ENCODE measurements at places on chromosomes 6 and 20. TPM values are rescaled to one million over a fixed set of nuclear protein-coding genes. Genes with fewer than 3 reads are reported as not detected.

DNA sequence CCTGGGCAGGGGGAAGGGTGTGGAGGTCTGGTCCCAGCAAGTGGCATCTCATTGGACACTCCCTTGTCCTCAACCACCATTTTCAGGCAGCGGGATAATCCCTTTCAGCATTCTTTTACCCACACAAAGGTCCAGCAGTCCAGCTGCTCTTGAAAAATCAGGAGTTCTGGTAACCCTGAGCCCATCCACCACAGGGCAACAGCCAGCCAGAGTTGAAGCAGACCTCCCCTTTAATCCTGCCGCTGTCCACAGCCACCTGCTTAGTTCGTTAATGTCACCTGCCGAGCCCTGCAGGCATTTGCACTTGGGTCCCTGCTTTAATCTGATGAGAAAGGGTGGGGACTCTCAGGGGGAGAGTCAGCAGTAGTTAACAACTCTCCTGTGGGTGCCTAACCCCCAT lies 11.1 kb downstream of the TMEM74B start:
- no peaks in the 10 kb centered on the region for H3K4me1 ChIP-seq
- no peak for DNase-seq
- H3K36me3 ChIP-seq: peaks cover 3% of the 10 kb centered on the region
- H3K4me3 ChIP-seq: no peak overlapping the region
- no peak overlapping the region for H3K27ac ChIP-seq

DNA sequence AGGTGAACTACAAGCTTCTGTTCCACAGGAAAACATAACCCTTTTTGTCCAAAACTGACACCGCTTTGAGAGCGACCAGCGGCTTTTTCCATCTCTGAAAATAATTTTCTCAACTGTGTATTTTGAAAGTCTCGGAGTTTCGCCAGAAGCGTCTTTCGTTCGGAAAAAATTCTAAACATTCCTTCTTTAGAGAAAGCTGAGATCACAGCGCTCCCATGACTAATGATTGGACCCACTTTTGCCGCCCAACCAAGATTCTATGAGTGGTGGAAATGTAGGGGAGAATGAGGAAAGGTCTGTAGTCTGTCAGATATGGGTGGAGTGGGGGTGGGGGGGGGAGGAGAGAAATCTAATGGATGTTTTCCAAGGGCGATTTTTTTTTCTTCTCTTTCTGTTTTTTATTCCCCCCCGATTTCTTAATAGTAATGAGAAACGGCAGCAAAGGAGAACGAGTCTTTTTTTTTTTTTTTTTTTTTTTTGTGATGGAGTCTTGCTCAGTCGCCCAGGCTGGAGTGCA lies 189.3 kb downstream of the TRIM27 start:
- no peak overlapping the region for H3K27ac ChIP-seq
- no peak overlapping the region for H3K4me3 ChIP-seq
- H3K27me3 ChIP-seq: no peaks in the 10 kb centered on the region
- no peaks in the 10 kb centered on the region for H3K4me1 ChIP-seq
- no peaks in the 10 kb centered on the region for H3K36me3 ChIP-seq

- H3K27ac ChIP-seq: no peak overlapping the region
- no peak overlapping the region for H3K4me3 ChIP-seq
- H3K27me3 ChIP-seq: no peaks in the 10 kb centered on the region
- DNase-seq: no peak
These were observed 81.9 kb downstream of the FIG4 start for GRCh38 chr6:109772883-109773431.

GRCh38 chr20:37396416-37397075 lies 50.6 kb downstream of the SRC start:
- no peak overlapping the region for H3K27ac ChIP-seq
- no peaks in the 10 kb centered on the region for H3K36me3 ChIP-seq
- no peak overlapping the region for H3K4me3 ChIP-seq
- H3K4me1 ChIP-seq: no peaks in the 10 kb centered on the region

DNA sequence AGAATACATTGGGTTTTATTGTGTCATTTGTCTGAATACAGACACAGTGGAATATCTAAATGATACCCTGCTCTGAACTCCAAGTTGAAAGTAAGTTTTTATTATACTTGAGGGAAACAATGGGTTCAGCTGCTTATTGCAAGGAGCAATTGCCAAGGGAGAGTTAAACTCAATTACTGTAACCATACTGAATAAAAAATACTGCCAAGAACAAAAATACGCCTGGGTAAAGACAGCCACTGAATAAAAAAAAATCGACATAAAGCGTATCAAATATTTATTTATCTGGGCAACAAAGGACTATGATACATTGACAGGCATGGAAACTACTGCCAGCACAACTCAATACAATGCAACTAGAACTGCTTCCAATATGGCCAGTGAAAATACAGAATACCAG lies 18.1 kb downstream of the TFAP2A start:
- H3K27ac ChIP-seq: no peak overlapping the region
- no peak overlapping the region for H3K4me3 ChIP-seq
- no peaks in the 10 kb centered on the region for H3K27me3 ChIP-seq
- no peaks in the 10 kb centered on the region for H3K4me1 ChIP-seq
- no peaks in the 10 kb centered on the region for H3K36me3 ChIP-seq

GRCh38 chr6:110938171-110938570 lies 20.3 kb upstream of the GTF3C6 start:
- no peaks in the 10 kb centered on the region for H3K36me3 ChIP-seq
- no peaks in the 10 kb centered on the region for H3K4me1 ChIP-seq
- H3K27ac ChIP-seq: no peak overlapping the region
- DNase-seq: no peak
- no peak overlapping the region for H3K4me3 ChIP-seq

GRCh38 chr6:41759905-41760579 lies 12.8 kb upstream of the PGC start:
- no peak overlapping the region for H3K27ac ChIP-seq
- no peaks in the 10 kb centered on the region for H3K27me3 ChIP-seq
- no peak overlapping the region for H3K4me3 ChIP-seq

- no peaks in the 10 kb centered on the region for H3K27me3 ChIP-seq
- H3K4me3 ChIP-seq: no peak overlapping the region
- no peak overlapping the region for H3K27ac ChIP-seq
These were observed 67.4 kb upstream of the SNRPB2 start for GRCh38 chr20:16662467-16662866.

- H3K36me3 ChIP-seq: no peaks in the 10 kb centered on the region
- H3K27ac ChIP-seq: no peak overlapping the region
- no peaks in the 10 kb centered on the region for H3K27me3 ChIP-seq
These were observed 33.5 kb upstream of the CD93 start for GRCh38 chr20:23119456-23120216.

- H3K27ac ChIP-seq: no peak overlapping the region
- no peak overlapping the region for H3K4me3 ChIP-seq
- H3K27me3 ChIP-seq: no peaks in the 10 kb centered on the region
- no peaks in the 10 kb centered on the region for H3K4me1 ChIP-seq
- DNase-seq: no peak
These were observed 4.9 kb upstream of the PI16 start for GRCh38 chr6:36949636-36950035.

GRCh38 chr6:170485159-170485558 lies 67.9 kb downstream of the PSMB1 start:
- no peaks in the 10 kb centered on the region for H3K36me3 ChIP-seq
- no peak for DNase-seq
- H3K4me3 ChIP-seq: no peak overlapping the region
- H3K4me1 ChIP-seq: no peaks in the 10 kb centered on the region
- H3K27me3 ChIP-seq: no peaks in the 10 kb centered on the region

- no peak overlapping the region for H3K4me3 ChIP-seq
- no peak for DNase-seq
- H3K27ac ChIP-seq: peak overlapping the region; percentile 60
- no peaks in the 10 kb centered on the region for H3K36me3 ChIP-seq
- no peaks in the 10 kb centered on the region for H3K27me3 ChIP-seq
- peaks cover 3% of the 10 kb centered on the region for H3K4me1 ChIP-seq
These were observed 38.1 kb downstream of the GSTA2 start for GRCh38 chr6:52725143-52725534.

DNA sequence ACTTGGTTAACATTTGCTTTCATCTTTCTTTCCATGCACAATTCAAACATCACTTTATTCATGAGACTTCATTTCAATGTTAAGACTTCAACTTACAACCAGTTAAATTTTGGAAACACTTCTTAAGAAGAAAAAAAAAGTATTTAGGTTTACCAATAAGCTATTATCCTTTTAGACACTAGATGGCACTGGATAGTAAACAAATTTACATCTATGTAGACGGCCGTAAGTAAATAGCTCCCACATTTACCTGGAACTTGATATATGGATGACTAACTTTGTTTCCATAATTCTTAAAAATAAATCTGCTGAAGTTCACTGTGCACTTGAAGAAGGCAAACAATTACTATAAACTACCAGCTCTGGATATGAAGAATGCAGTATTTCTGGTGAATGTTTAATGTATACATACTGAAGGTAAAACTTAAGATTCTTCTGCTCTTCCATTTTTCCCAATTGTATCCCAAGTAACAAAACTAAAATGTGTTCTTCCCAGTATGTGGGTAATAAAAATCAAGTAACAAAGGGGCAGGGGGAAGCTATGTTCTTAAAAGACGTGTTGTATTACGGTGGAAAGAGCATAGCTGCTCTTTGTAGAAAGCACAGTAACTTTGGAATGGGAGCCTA lies 130.6 kb upstream of the C6orf118 start:
- DNase-seq: no peak
- H3K36me3 ChIP-seq: no peaks in the 10 kb centered on the region
- H3K4me3 ChIP-seq: no peak overlapping the region
- no peaks in the 10 kb centered on the region for H3K27me3 ChIP-seq
- H3K4me1 ChIP-seq: no peaks in the 10 kb centered on the region
- H3K27ac ChIP-seq: no peak overlapping the region

DNA sequence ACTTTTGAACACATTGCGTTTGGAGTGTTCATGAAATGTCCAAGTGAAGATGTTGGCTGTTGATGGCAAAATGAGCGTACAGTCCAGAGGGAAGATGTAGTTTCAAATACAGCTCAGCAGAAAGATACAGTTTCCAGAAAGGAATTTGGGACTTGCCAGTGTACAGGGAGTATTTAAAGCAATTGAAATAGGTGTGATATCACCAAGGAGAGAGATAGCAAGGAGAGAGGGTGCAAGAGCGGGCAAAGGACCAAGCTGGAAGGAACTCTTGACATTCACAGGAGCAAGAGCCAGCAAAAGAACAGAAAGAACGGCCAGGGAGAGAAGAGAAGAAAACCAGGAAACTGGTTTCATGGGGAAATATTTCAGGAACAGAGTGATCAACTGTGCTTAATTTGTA lies 47.8 kb downstream of the CARMIL1 start:
- peaks cover 11% of the 10 kb centered on the region for H3K4me1 ChIP-seq
- no peak for DNase-seq
- H3K4me3 ChIP-seq: no peak overlapping the region
- no peaks in the 10 kb centered on the region for H3K36me3 ChIP-seq
- H3K27me3 ChIP-seq: no peaks in the 10 kb centered on the region

GRCh38 chr6:91141346-91141745 lies 554.5 kb upstream of the MAP3K7 start:
- DNase-seq: no peak
- H3K27me3 ChIP-seq: no peaks in the 10 kb centered on the region
- no peak overlapping the region for H3K27ac ChIP-seq
- no peaks in the 10 kb centered on the region for H3K36me3 ChIP-seq
- H3K4me1 ChIP-seq: no peaks in the 10 kb centered on the region

GRCh38 chr6:87572883-87573282 lies 16.9 kb downstream of the RARS2 start:
- peaks cover 2% of the 10 kb centered on the region for H3K36me3 ChIP-seq
- H3K4me3 ChIP-seq: no peak overlapping the region
- H3K27me3 ChIP-seq: no peaks in the 10 kb centered on the region
- no peaks in the 10 kb centered on the region for H3K4me1 ChIP-seq
- H3K27ac ChIP-seq: no peak overlapping the region

- H3K4me1 ChIP-seq: no peaks in the 10 kb centered on the region
- H3K4me3 ChIP-seq: no peak overlapping the region
- no peak for DNase-seq
- peak overlapping the region; percentile 73 for H3K27ac ChIP-seq
- H3K27me3 ChIP-seq: no peaks in the 10 kb centered on the region
These were observed 84.1 kb downstream of the SLC23A2 start for GRCh38 chr20:4916971-4917881.

DNA sequence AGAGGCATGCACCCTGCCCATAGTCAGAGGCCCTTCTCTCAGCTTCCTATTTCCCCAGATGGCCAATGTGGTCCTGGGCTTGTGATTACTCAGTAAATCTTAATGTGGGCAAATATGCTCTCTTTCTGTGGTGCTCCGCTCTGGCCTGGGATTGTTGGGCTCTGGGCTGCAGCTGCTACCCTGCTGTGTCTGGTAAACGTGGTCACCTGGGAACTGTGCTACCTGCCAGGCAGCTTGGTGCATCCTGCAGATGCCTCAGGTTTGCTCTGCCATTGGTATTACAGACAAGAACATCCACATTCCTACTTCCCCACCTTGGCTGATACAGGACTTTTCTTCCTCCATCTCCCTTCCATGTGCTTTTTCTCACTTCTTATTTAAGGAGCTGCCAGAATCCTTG lies 611.5 kb upstream of the IMPG1 start:
- DNase-seq: no peak
- H3K4me3 ChIP-seq: no peak overlapping the region
- no peaks in the 10 kb centered on the region for H3K27me3 ChIP-seq
- H3K4me1 ChIP-seq: no peaks in the 10 kb centered on the region

DNA sequence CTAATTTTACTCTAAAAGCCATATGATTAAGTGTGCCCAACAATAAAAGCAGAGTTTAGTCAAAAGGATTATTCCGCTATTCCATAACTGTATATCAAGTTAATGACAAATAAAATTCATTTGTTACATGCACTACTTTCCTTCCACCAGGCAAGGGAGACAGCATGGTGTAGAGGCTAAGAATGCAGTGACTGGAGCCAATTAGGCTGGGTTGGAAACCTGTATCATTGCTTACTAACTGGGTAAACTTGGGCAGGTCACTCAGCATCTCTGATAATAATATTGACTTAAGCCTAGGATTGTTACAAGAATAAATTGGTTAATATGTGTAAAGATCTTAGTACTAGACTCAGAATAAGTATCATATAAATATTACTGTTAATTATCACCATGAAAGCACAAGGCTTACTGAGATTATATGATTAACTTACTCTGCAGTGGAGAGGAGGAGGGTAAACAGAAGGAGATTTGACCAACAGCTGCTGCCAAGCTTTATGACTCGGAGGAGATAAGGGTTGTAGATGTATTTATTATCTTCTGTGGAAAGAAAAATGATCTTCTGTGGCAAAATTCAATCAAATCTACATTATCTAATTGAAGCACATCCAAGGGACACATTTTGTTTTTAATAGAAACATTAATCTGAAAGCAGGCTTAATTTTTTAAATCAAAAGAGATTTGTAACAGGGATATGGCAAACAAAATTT lies 1459.9 kb downstream of the GRIK2 start:
- H3K27me3 ChIP-seq: no peaks in the 10 kb centered on the region
- DNase-seq: no peak
- H3K4me3 ChIP-seq: no peak overlapping the region
- H3K4me1 ChIP-seq: no peaks in the 10 kb centered on the region
- no peak overlapping the region for H3K27ac ChIP-seq
- no peaks in the 10 kb centered on the region for H3K36me3 ChIP-seq

GRCh38 chr6:167951781-167952511 lies 45.5 kb upstream of the KIF25 start:
- H3K4me1 ChIP-seq: no peaks in the 10 kb centered on the region
- H3K36me3 ChIP-seq: peaks cover 14% of the 10 kb centered on the region
- no peak for DNase-seq
- H3K27me3 ChIP-seq: no peaks in the 10 kb centered on the region
- H3K27ac ChIP-seq: no peak overlapping the region
- H3K4me3 ChIP-seq: no peak overlapping the region

PTCHD4 gene
- total RNA-seq: 1.5 TPM

BAG2 gene
- 32.9 TPM for total RNA-seq

FHL5 gene
- 413 TPM for total RNA-seq

CLPSL1 gene
- total RNA-seq: not detected

BPIFA3 gene
- not detected for total RNA-seq

GJA10 gene
- total RNA-seq: not detected

PHACTR3 gene
- 0.16 TPM for total RNA-seq

DSP gene
- total RNA-seq: 4.1 TPM

SEL1L2 gene
- total RNA-seq: 6.3 TPM

KCNK16 gene
- not detected for total RNA-seq

EDN3 gene
- total RNA-seq: not detected

WFDC10B gene
- not detected for total RNA-seq

Data from aorta (tissue), 5 donors.